ENCODE measurements at places on chromosomes 2 and 18. TPM values are rescaled to one million over a fixed set of nuclear protein-coding genes. Genes with fewer than 3 reads are reported as not detected.

The KIAA2012 gene
- total RNA-seq, result not detected

The ADRA2B gene
- 0.05 TPM for total RNA-seq

The NYAP2 gene
- total RNA-seq, result not detected

The TTC21B gene
- total RNA-seq, result 4.6 TPM

The PLGLB1 gene
- total RNA-seq, result 1.1 TPM

The TMEM169 gene
- 0.37 TPM for total RNA-seq

The SYT4 gene
- not detected for total RNA-seq

The TTN gene
- 0.03 TPM for total RNA-seq

The UNC80 gene
- total RNA-seq, result not detected

The TUBA3D gene
- total RNA-seq, result not detected

The ALPI gene
- total RNA-seq, result not detected

The ALLC gene
- 0.06 TPM for total RNA-seq

The TRABD2A gene
- total RNA-seq, result 9.9 TPM

The ATIC gene
- total RNA-seq, result 225 TPM

The FEV gene
- total RNA-seq, result not detected

The GALNT3 gene
- total RNA-seq, result not detected

The NOSTRIN gene
- total RNA-seq, result 1.6 TPM

The ACTG2 gene
- total RNA-seq, result 0.16 TPM

The SRBD1 gene
- total RNA-seq, result 8.3 TPM

The NDC80 gene
- 11.2 TPM for total RNA-seq

The ABCB11 gene
- total RNA-seq, result not detected

The ANKRD53 gene
- total RNA-seq, result 0.11 TPM
